Neural progenitor cell (in vitro differentiated cells): ENCODE measurements at places on chromosomes 12 and 14.

GRCh38 chr12:119060847-119061796, 79.8 kb downstream of the SRRM4 start:
- peak; percentile 89 for DNase-seq

GRCh38 chr12:27013611-27014084, 536 bp downstream of the TM7SF3 start:
- DNase-seq = peak; percentile 41

- DNase-seq = no peak
These were observed 12.4 kb upstream of the NFYB start for GRCh38 chr12:104150416-104150815.

DNA sequence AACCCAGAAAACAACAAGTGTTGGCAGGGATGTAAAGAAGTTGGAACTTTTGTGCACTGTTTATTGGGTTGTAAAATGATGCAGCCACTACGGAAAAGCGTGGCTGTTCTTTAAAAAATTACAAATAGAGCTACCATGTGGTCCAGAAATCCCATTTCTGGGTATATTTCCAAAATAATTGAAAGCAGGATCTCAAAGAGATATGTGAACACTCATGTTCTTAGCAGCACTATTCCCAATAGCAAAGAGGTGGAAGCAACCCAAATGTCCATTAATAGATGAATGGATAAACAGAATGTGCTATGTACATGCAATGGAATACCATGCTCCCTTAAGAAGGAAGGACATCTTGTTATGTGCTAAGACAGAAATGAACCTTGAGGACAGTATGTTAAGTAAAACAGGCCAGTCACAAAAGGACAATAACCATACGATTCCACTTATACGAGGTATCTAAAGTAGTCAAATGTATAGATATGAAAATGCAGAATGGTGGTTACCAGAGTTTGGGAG, 249.5 kb downstream of the PHLDA1 start:
- no peak for DNase-seq

GRCh38 chr14:33477797-33478196, 473.1 kb downstream of the EGLN3 start:
- DNase-seq = peak; percentile 75

DNA sequence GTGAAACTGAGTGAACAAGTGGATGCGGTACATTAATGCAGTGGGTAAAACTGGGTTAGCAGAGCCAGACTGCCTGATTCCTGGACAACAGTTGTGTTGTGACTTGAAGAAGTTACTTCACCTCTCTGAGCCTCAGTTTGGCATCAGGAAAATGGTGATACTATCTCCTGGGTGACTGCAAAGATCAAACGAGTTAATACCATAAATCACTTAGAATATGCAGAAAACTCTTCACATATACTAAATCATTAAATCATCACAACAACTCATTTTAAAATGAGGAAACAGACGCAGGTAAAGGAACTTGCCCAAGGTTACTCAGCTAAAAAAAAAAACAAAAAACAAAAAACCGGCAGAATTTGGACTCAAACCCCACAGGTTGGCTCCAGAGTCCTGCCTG, 811 bp downstream of the MTERF2 start:
- no peak for DNase-seq

- DNase-seq = no peak
These were observed 41.0 kb downstream of the GPHB5 start for GRCh38 chr14:63277591-63278183.

- no peak for DNase-seq
These were observed 25.7 kb downstream of the C14orf132 start for GRCh38 chr14:96064866-96065265.

- DNase-seq = peak; percentile 45
These were observed 59.5 kb downstream of the ETNK1 start for GRCh38 chr12:22684140-22685118.

DNA sequence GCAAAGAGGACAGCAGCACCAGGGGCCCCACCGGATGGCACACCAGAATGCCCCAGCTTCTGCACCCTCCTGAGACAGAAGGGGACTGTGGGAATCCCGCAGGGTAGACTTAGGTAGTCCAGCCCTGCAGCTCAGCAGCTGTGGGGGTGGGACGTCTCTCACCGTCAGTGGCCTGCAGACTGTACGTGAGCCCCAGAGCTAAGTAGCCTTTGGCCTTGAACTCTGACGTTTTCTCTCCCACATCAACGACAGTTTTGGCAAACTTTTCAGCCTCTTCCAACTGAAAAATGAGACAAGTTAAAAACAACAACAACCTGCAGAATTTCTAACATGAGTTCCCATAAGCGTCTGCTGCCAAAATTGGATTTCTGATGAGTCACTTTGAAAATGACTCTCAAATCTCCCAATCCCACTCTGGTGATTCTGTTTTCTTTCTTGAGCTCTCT, 161.4 kb downstream of the TTC7B start:
- no peak for DNase-seq

GRCh38 chr14:68854421-68854820, 61.6 kb upstream of the ZFP36L1 start:
- DNase-seq = no peak

- no peak for DNase-seq
These were observed 10.0 kb downstream of the TMEM120B start for GRCh38 chr12:121722511-121722910.

GRCh38 chr14:74429991-74430390, 4.0 kb upstream of the SYNDIG1L start:
- DNase-seq = no peak

DNA sequence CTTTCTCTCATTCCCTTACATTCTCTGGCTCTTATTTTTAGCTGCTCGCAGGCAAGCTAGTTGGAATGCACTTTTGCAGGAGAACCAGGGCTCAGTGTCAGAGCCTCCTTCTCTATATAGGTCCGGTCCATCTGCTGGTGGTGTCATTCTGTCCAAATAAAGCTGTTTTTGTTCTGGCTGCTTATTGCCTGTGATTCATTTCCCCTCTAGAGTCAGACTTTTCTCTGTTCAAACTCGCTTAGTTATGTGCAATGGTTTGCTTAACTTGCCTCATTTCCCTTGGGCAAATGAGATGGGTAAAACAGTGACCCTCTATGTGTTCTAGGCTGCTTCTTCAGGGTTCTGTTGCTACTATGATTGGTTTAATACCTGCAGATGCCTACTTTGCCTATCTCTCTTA, 2.9 kb downstream of the SMARCD1 start:
- DNase-seq = no peak
